ENCODE measurements at places on chromosomes 1 and 21.

GRCh38 chr1:101664726-101665125 lies 332.0 kb downstream of the OLFM3 start:
- no peak for DNase-seq
- no peaks in the 10 kb centered on the region for H3K36me3 ChIP-seq
- H3K27ac ChIP-seq: no peak overlapping the region

DNA sequence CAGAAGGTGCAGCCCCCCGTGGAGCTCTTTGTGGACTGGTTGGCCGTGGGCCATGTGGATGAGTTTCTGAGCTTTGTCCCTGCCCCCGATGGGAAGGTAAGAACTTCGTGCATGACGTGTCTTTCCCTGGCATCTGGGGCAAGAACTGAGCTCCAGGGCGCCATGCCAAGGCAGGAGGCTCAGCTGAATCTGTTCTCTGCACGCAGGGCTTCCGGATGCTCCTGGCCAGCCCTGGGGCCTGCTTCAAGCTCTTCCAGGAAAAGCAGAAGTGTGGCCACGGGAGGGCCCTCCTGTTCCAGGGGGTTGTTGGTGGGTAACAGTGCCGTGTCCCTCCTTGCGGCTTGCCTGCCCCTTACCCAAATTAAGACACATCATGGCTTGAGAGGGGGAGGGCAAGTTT lies 27.7 kb downstream of the PADI3 start:
- no peak for DNase-seq
- H3K36me3 ChIP-seq: no peaks in the 10 kb centered on the region
- peaks cover under 1% of the 10 kb centered on the region for H3K4me1 ChIP-seq
- H3K27me3 ChIP-seq: peaks cover 19% of the 10 kb centered on the region

DNA sequence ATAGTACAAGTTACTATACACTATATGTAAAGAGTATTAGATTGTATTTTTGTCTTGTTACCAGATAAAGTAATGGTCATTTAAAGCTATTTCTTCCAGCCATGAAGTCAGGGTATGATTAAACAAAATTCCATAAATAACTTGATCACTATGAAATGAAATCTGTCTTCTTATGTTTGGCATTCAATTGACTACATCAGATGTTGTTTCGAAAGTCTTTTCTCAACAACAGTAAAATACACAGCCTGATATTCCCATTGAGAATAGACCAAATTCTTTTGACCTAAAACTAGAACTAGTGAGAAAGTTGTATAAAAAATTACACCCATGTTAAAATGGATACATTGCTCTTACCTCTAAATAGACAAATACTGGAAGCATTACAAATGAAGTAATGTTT lies 134.6 kb upstream of the ADAMTS5 start:
- no peaks in the 10 kb centered on the region for H3K27me3 ChIP-seq
- H3K36me3 ChIP-seq: no peaks in the 10 kb centered on the region
- no peaks in the 10 kb centered on the region for H3K4me1 ChIP-seq
- H3K27ac ChIP-seq: no peak overlapping the region
- DNase-seq: no peak

- peaks cover 36% of the 10 kb centered on the region for H3K36me3 ChIP-seq
- H3K27ac ChIP-seq: no peak overlapping the region
- H3K4me1 ChIP-seq: no peaks in the 10 kb centered on the region
- DNase-seq: no peak
Observed at GRCh38 chr1:10132852-10133251, 77.5 kb upstream of the KIF1B start.

GRCh38 chr1:111649227-111649626 lies 29.6 kb downstream of the RAP1A start:
- peaks cover 37% of the 10 kb centered on the region for H3K4me1 ChIP-seq
- no peak for DNase-seq
- no peak overlapping the region for H3K4me3 ChIP-seq
- peaks cover 64% of the 10 kb centered on the region for H3K36me3 ChIP-seq

DNA sequence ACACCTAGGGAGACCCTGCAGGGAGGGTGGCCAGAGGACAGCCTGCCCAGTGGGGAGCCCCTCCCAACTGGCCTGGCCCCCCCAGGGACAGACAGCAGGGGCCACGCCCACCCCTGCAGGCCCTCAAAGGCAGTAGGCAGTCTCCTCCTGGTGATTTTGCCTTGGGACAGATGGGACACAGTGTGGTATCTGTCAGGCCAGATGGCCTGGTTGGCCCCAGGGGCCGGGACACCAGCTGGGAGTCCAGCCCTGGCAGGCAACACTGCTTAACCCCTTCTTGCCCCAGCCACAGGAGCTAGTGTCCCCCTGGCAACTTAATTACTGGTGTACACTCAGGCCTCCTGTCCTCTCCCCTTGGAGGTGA lies 17.8 kb downstream of the IFFO2 start:
- no peak overlapping the region for H3K4me3 ChIP-seq
- peak overlapping the region; percentile 31 for H3K27ac ChIP-seq
- H3K27me3 ChIP-seq: no peaks in the 10 kb centered on the region
- no peak for DNase-seq
- peaks cover 33% of the 10 kb centered on the region for H3K4me1 ChIP-seq

DNA sequence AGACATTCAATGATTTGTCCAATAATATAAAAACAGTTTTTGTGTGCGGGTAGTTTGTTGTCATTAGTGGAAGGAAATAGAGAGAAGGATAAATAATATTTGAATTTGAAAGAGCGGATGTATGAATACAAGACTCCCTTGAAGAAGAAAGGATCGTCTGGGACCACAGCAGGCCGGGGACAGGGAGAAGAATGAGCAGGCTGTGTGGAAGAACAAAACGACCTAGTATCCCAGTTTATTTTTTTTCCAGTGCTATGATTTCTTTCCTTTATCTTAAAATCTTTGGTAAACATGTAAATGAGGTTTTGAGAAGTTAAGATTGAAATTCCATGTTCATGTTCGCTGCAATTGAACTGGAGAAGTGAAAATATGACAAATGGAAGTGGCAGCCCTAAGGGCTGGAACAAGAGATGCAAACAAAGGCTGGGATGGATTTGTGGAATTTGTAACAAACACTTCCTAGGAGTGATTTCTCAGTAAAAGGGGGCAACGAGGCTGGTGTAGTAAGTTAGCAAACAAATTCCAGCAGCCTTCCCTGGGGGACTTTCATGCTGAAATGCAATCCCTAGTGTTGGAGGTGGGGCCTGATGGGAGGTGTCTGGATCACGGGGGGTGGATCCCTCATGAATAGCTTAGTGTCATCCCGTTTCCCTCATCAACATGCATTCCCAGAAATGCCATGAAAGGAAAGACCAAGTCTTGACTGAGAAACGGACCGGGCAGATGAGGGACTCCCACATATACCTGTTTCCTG lies 10.2 kb upstream of the IFI16 start:
- H3K36me3 ChIP-seq: no peaks in the 10 kb centered on the region
- no peaks in the 10 kb centered on the region for H3K27me3 ChIP-seq
- no peak for DNase-seq
- no peak overlapping the region for H3K4me3 ChIP-seq
- no peak overlapping the region for H3K27ac ChIP-seq

- H3K4me1 ChIP-seq: no peaks in the 10 kb centered on the region
- no peaks in the 10 kb centered on the region for H3K36me3 ChIP-seq
- no peaks in the 10 kb centered on the region for H3K27me3 ChIP-seq
- H3K27ac ChIP-seq: no peak overlapping the region
- DNase-seq: no peak
Observed at GRCh38 chr1:96596226-96596922, 125.2 kb upstream of the PTBP2 start.

DNA sequence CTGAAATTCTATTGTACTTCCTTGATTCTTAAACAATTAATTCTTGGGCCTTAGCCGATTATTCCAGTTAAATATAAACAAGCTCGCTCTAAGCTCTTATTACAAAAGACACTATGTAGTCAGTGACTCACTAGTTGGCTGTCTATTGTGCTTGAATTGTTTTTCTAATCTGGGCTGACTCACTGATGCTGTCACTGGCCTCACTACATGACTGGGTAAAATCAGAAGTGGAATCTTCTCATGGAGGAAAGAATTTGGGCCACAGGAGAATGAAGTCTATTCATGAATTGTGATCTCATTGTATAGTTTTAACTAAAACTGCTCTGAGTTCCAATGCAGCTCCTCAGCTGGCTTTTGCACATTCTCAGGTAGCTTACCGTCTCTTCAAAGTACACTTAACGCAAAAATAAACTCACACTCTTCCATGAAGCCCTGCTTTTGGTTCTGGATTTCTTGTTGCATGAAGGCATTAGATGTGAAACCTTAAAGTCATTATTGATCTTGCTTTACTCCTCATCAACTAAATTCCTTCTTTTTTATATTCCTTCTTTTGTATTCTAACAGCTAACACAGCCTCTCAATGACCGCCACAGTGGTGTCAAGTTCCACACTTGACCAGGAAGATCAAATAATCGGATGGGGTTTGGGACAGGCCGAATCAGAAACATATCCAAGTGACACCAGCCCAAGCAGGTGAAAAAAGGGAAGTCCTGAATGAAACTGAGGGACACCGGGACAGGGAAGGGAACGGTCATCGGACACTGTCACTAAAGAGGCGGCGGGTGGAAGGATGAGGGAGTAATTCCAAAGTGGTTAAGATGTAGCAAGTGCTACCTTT lies 80.9 kb upstream of the LBR start:
- no peaks in the 10 kb centered on the region for H3K27me3 ChIP-seq
- H3K27ac ChIP-seq: no peak overlapping the region
- H3K4me1 ChIP-seq: no peaks in the 10 kb centered on the region
- no peak overlapping the region for H3K4me3 ChIP-seq
- H3K36me3 ChIP-seq: peaks cover 5% of the 10 kb centered on the region

GRCh38 chr1:8203551-8203950 lies 114.4 kb upstream of the SLC45A1 start:
- H3K4me3 ChIP-seq: no peak overlapping the region
- H3K4me1 ChIP-seq: no peaks in the 10 kb centered on the region
- no peaks in the 10 kb centered on the region for H3K27me3 ChIP-seq
- H3K27ac ChIP-seq: no peak overlapping the region

DNA sequence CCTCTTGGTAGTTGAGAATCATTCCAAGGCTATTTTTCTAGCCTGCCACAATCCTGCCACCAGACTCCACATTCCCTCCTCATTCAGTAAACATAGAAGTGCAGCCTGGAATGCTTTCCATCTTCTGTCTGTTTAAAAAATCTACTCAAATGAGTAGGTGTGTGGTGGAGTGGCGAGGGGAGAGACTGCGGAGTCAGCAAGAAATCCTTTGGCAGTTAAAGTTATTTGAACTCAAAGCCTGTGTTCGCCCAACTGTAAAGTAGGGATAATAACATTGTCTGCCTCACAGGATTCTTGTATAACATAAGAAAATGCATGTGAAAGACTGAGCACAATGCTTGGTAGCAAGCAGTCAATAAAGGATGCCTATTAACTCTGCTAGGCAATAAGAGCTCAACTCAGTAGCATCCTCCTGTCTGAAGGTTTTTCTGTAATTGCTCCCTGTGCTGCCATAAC lies 22.2 kb upstream of the DPT start:
- H3K36me3 ChIP-seq: no peaks in the 10 kb centered on the region
- peaks cover 18% of the 10 kb centered on the region for H3K27me3 ChIP-seq
- H3K4me1 ChIP-seq: no peaks in the 10 kb centered on the region
- no peak for DNase-seq
- no peak overlapping the region for H3K4me3 ChIP-seq
- no peak overlapping the region for H3K27ac ChIP-seq

- H3K4me3 ChIP-seq: no peak overlapping the region
- no peak for DNase-seq
- H3K4me1 ChIP-seq: no peaks in the 10 kb centered on the region
- no peaks in the 10 kb centered on the region for H3K36me3 ChIP-seq
- no peak overlapping the region for H3K27ac ChIP-seq
Observed at GRCh38 chr21:32994305-32994704, 31.4 kb upstream of the OLIG2 start.

DNA sequence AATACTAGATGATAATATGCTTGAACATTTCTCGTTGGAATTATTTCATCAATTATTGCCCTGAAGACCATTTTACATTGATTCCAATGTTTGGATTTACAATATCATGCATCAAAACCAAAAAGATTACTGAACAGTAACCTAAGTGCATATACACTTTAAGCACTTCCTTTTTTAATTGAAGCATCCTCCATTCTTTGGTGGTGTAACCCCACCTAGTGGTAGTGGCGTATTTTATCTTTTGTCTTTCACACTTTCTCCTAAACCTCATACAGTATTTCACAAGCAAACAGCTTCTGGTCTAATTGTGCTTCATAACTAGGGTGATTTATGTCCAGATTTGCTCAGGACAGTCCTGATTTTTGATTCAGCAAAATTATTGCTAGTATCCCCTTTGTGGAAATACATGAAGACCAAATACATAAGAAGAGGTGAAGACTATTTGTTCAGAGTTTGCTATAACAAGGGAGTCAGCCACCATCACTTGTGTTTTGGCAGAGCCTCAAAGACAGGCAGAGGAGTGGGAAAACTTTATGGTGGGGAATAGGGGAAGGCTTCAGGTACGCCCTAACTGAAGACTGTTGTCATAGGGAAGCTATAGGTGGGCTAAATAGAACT lies 3.4 kb upstream of the NVL start:
- H3K4me1 ChIP-seq: peaks cover 16% of the 10 kb centered on the region
- H3K4me3 ChIP-seq: peak overlapping the region; percentile 35
- DNase-seq: no peak
- no peaks in the 10 kb centered on the region for H3K27me3 ChIP-seq
- H3K36me3 ChIP-seq: no peaks in the 10 kb centered on the region
- peak overlapping the region; percentile 91 for H3K27ac ChIP-seq

GRCh38 chr1:209187589-209187988 lies 395.9 kb upstream of the CAMK1G start:
- no peaks in the 10 kb centered on the region for H3K4me1 ChIP-seq
- DNase-seq: no peak
- H3K27ac ChIP-seq: no peak overlapping the region
- H3K4me3 ChIP-seq: no peak overlapping the region
- H3K36me3 ChIP-seq: no peaks in the 10 kb centered on the region

Data from stimulated activated naive B cell treated with anti-CD40 and anti-IgM and Interleukin-4, amounts not matched to agents 10 μg/mL and 1 μg/mL and 100 μg/mL, for 72 hours (primary cell).